ENCODE measurements at places on chromosomes 7 and 10.

GRCh38 chr10:114911052-114911711 is 26.8 kb upstream of the TRUB1 start:
- DNase-seq = no peak

DNA sequence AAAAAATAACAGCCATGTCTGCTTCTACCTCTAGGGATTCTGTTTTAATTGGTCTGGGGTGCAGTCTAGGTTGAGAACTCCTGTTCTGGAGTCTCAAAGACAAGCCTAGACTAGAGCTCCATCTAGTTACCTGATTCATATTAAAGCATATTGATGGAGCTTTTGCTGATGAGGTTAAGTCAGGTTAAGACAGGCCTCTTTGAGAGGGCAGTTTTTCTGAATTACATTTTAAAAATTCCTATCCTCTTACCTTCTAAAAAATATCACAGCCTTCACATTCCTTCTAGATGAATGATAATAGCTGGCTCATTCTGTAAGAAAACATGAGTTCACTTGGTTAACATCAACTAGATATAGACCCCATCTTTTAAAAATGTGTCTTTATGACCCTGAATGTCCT is 28.9 kb downstream of the MGAM start:
- DNase-seq = no peak

DNA sequence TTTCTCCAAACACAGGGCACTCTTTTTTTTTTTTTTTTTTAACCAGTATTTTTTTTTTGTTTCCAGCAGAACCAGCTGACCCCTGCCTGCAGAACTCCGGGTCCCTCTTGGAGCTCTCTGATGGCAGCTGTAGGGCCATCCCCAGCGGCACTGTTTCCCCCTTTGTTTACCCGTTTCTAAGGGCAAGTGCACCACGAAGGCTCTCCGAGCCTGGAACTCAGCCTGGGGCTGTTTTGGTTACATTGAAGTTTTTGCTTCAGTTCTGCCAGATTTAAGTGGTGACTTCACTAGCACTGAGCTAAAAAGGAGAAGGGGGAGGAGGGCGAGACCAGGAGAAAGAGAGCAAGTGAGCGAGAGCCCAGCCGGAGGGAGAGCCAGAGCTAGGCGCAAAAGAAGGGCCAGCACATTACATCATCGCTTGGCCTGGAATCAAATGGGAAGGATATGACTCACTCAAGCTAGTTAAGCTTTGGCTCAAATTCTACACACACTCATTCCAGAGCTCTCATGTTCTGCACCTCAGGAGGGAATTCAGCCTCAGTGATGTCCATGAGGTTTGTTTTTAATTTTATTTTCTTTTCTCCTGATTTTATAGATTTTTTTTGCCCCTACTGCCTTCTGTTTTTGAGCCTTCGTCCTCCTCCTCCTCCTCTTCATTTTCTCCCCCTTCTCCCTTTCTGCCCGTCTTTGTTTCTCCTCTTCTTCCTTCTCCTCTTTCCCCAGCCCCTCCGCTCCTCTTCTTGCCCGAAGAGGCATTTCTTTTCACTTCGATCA is 272.3 kb downstream of the TRIL start:
- no peak for DNase-seq

- no peak for DNase-seq
Observed at GRCh38 chr7:5602734-5603133, 178.7 kb downstream of the RNF216 start.

DNA sequence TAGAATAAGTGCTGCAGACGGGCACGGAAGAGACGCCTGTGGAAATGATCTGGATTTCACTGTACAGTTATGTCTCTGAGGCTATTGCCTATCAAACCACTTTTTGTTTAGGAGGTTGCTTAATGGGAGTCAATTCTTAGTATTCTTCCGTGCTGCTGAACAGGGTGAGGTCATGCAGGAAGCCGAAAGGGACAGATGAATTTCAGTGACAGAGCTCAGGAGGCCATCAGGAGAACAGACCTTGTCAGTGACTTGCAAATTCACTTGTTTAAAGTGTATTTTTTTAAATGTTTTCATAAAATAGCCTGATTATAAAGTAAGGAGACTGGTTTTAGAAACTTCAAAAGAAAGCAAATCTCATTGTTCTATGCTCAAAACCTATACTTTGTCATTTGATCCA is 58.9 kb downstream of the XRCC2 start:
- no peak for DNase-seq
